Pancreas (tissue), 10 donors: ENCODE measurements at places on chromosomes 12 and 14.

DNA sequence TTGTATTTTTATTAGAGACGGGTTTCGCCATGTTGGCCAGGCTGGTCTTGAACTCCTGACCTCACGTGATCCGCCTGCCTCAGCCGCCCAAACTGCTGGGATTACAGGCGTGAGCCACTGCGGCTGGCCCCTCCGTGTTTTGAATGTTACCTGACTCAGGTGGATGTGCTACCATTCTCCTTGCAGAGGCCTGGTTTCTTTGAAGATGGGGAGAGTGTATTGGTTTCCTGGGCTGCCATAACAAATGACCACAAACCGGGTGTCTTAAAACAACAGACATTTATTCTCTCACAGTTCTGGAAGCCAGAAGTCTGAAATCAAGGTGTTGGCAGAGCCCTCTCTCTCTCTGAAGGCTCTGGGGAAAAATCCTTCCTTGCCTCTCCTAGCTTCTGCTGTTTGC is 98.0 kb downstream of the IRF2BPL start:
- no peaks in the 10 kb centered on the region for H3K36me3 ChIP-seq
- DNase-seq: no peak
- H3K4me1 ChIP-seq: no peaks in the 10 kb centered on the region
- no peak overlapping the region for H3K4me3 ChIP-seq
- H3K27me3 ChIP-seq: no peaks in the 10 kb centered on the region
- H3K27ac ChIP-seq: no peak overlapping the region

GRCh38 chr12:9872162-9872561 is 3.0 kb upstream of the CLEC2B start:
- no peaks in the 10 kb centered on the region for H3K4me1 ChIP-seq
- no peak overlapping the region for H3K4me3 ChIP-seq
- DNase-seq: no peak
- no peak overlapping the region for H3K27ac ChIP-seq

- H3K4me1 ChIP-seq: peaks cover 3% of the 10 kb centered on the region
- H3K4me3 ChIP-seq: no peak overlapping the region
- H3K27ac ChIP-seq: no peak overlapping the region
- no peak for DNase-seq
Measured at GRCh38 chr14:102507081-102507856, 2.3 kb downstream of the ANKRD9 start.

GRCh38 chr14:24377126-24377525 is 9.1 kb downstream of the NFATC4 start:
- no peak overlapping the region for H3K4me3 ChIP-seq
- no peaks in the 10 kb centered on the region for H3K4me1 ChIP-seq
- H3K36me3 ChIP-seq: no peaks in the 10 kb centered on the region
- no peaks in the 10 kb centered on the region for H3K27me3 ChIP-seq
- DNase-seq: no peak
- H3K27ac ChIP-seq: no peak overlapping the region

DNA sequence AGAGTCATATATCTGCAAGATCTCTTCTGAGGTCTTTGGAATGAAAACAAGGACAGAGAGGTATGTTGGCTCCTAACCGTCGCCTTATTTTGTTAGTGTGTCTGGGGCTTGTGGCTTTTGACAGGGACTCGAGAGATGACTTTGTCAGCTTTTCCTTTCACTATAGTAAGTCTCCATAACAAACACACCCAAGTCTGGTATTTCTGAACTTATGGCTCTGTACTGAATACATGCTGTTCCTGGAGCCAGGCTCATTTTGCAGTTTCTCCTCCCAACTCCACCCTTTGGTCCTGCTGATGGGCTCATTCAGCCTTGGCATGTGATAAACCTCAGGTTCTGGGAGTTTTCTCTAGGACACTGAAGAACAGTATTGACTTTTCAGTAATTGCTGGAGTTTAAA is 27.7 kb upstream of the TMED10 start:
- peaks cover 11% of the 10 kb centered on the region for H3K4me1 ChIP-seq
- no peak for DNase-seq
- no peak overlapping the region for H3K4me3 ChIP-seq
- H3K27me3 ChIP-seq: no peaks in the 10 kb centered on the region
- H3K36me3 ChIP-seq: no peaks in the 10 kb centered on the region
- H3K27ac ChIP-seq: no peak overlapping the region

- DNase-seq: no peak
- no peak overlapping the region for H3K4me3 ChIP-seq
- H3K27ac ChIP-seq: no peak overlapping the region
- no peaks in the 10 kb centered on the region for H3K36me3 ChIP-seq
Measured at GRCh38 chr12:66653796-66654195, 25.1 kb downstream of the GRIP1 start.

- H3K36me3 ChIP-seq: no peaks in the 10 kb centered on the region
- DNase-seq: no peak
- peaks cover 24% of the 10 kb centered on the region for H3K4me1 ChIP-seq
- H3K27ac ChIP-seq: no peak overlapping the region
- no peaks in the 10 kb centered on the region for H3K27me3 ChIP-seq
Measured at GRCh38 chr12:112325157-112325556, 57.1 kb downstream of the HECTD4 start.
